Fibroblast of upper back skin (primary cell): ENCODE measurements at places on chromosomes 12 and 14.

GRCh38 chr12:6372403-6373003, 2.9 kb downstream of the SCNN1A start:
- peak; percentile 92 for DNase-seq

DNA sequence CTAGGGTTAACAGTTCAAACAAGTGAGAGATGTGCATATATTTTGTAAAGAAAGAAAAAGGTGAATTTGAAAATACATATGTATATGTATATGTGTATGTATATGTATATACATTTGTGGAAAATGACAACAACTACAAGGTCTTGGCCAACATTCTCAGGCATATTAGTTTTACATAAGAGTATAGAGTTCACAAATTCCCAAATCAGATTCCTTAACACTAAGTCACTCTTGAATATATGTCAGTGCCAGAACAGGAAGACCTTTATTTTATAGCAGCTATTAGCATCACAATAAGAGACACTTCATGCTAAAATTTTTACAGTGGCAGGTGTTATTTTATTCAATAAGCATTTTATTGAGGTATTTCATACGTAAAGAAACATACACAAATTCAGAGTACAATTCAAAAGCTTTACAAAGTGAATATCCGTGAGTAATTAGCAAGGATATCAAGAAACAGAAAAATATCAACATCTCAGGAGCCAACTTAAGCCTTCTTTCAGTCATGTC, 179.7 kb downstream of the SLC6A15 start:
- DNase-seq: peak; percentile 23

DNA sequence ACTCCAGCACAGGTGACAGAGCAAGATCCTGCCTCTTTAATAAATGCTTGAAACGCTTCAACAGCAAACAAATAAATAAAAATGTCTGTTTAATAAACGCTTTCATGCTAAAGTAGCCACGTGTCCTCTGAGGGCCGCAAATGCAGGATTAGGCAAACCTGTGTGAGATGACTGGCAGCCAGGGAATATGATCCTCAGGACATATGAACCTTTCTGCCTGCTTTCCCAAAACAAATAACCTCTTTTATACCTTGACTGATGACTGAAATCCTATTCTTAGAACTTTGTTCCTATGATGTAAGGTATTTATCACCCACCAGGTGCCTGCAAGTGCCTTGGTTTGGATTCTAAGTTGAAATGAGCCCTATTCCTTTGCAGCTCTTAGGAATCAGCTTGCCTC, 14.5 kb upstream of the FLVCR2 start:
- no peak for DNase-seq

GRCh38 chr12:49983892-49984291, 11.1 kb downstream of the AQP6 start:
- peak; percentile 93 for DNase-seq

GRCh38 chr12:13864081-13864673, 117.2 kb downstream of the GRIN2B start:
- DNase-seq: peak; percentile 62

DNA sequence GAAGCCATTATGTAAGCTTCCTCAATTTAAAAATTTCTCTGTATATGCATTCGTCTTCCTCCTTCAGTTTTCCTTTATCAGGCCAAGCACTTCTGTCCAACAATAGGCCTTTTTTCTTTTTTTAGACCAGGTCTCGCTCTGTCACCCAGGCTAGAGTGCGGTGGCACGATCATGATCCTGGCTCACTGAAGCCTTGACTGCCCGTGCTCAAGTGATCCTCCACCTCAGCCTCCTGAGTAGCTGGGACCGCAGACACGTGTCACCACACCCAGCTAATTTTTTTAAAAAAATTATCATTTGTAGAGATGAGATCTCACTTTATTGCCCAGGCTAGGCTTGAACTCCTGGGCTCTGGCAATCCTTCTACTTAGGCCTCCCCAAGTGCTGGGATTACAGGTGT, 25.8 kb downstream of the TAOK3 start:
- no peak for DNase-seq

GRCh38 chr14:102430212-102430908, 67.6 kb downstream of the TECPR2 start:
- no peak for DNase-seq

DNA sequence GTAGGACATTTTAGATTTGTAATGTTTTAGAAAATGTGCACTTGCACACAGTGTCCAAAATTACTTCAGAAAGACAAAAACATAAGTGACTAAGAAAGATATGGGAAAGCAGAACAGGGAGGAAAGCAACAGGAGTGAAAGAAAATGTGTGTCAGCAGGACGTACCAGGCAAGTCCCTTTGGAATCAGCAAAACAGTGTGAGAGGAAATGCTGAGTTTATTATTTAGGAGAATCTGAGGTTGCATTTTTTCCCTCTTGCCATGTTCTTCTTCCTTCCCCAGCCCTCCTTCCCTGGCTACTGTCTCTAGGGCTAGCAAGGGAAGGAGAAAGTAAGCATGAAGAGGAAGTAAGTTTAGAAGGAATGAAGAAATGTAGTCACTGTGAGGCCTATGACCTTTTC, 67.7 kb upstream of the CD163 start:
- DNase-seq: no peak

DNA sequence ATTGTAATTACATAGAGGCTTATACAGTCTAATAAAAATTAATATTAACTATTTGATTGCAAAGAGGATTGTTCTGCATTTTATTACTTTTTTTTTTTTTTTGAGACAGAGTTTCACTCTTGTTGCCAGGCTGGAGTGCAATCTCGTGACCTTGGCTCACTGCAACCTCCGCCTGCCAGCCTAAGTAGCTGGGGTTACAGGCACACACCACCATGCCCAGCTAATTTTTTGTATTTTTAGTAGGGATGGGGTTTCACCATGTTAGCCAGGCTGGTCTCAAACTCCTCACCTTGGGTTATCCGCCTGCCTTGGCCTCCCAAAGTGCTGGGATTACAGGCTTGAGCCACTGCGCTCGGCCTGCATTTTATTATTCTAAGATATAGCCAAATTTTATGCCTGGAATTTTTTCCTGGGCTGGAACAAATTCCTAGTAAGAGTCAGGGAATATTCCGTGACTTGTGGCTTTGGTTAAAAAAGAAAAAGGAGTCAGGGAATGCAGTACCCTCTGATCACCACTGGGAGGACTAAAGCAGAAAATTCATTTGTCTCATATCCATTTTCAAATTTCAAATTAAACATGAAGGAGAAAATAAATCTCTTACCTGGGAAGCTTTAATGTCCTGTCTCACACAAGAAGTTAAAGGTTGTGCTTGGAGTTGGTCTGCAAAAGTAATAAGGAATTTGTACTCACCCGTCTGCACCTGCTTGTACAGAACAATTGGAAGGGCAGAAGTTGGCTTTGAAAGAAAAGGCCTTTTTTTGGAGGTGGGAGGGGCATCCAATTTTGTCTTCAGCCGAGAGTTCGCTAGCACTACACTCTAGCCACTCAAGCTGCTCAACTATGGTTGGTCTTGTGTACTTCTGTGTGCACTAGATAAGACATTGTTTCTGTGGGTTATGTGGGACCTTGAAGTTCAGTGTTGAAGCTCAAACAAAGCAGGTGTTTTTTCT, 8.7 kb downstream of the MARK3 start:
- DNase-seq: peak; percentile 75

GRCh38 chr14:64760146-64760755, 56.0 kb downstream of the PLEKHG3 start:
- DNase-seq: peak; percentile 37

DNA sequence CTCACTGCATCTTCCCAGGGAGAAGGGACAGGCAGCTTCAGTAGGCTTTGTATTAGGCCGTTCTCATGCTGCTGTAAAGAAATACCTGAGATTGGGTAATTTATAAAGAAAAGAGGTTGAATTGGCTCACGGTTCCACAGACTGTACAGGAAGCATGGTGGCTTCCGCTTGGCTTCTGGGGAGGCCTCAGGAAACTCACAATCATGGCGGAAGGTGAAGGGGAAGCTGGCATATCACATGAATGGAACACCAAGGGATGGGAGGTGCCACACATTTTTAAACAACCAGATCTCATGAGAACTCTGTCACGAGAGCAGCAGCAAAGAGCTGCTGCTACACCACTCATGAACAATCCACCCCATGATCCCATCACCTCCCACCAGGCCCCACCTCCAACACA, 182.2 kb upstream of the SFSWAP start:
- DNase-seq: no peak

- no peak for DNase-seq
These were observed 361.0 kb downstream of the DPF3 start for GRCh38 chr14:72532686-72533454.

GRCh38 chr14:68522510-68523325, 270.1 kb downstream of the ZFP36L1 start:
- DNase-seq: peak; percentile 81

GRCh38 chr12:93829016-93829415, 151.8 kb downstream of the CRADD start:
- no peak for DNase-seq

DNA sequence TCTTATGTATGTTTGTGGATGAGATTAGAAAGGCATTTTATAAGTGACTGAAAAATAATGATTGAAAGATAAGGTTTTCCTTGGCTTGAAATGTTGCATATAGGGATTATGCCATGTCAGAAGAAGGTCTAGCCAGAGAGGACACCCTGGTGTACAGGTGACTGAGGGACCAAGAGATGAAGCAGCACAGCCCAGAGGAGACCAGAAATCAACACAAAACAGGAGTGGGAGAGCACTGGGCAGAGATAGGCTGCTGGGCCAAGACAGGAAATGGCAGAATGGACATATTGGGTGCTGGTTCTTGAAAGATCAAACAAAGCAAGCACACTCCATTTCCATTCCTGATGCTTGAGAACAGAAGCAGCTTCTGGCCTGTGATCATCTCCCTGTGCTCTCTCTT, 24.4 kb upstream of the FRMD6 start:
- DNase-seq: no peak

DNA sequence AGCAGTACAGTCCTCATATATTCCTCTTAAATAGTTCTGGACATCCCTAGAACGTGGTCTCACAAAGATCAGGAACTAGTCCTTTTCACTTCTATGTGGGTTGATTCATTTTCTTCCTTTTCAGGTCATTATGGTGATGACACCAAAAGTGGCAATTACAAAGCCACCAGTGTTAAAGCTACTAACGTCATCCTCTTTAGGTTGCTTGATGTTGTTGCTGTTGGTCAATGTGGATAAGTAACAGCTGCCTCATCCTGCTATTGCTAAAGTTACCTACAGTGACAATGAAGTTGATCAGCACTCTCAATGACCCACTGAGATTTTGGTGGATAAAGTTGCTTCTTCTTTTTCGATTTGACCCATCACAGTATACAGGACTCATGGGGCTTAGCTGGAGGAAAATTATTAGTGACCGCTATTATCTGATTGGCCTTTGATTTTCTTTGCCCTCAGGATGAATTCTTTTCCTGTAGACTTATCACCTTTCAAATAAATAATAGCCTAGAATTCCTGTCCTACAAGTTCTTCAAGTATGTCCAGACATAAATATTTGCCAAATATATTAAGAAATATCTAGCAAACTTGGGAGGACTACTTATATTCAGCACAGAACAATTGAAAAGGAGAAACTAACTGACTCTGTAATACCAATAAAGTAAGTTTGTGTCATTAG, 54.0 kb upstream of the ATP2B1 start:
- DNase-seq: no peak
